Activated CD8-positive, alpha-beta memory T cell treated with anti-CD3 and anti-CD28 coated beads, Interleukin-2, amount 50 U/mL, for 4 hours (primary cell): ENCODE measurements at places on chromosomes 3 and 15.

GRCh38 chr3:132784502-132785025, 62.4 kb upstream of the NPHP3 start:
- DNase-seq: no peak

GRCh38 chr3:12352755-12353154, 63.9 kb downstream of the PPARG start:
- DNase-seq: no peak

- no peak for DNase-seq
Measured at GRCh38 chr15:42149493-42150218, 6.8 kb downstream of the PLA2G4F start.

GRCh38 chr15:101599091-101599490, 53.1 kb downstream of the TM2D3 start:
- no peak for DNase-seq

- DNase-seq: no peak
Measured at GRCh38 chr15:89332446-89332845, 2.2 kb downstream of the POLG start.

DNA sequence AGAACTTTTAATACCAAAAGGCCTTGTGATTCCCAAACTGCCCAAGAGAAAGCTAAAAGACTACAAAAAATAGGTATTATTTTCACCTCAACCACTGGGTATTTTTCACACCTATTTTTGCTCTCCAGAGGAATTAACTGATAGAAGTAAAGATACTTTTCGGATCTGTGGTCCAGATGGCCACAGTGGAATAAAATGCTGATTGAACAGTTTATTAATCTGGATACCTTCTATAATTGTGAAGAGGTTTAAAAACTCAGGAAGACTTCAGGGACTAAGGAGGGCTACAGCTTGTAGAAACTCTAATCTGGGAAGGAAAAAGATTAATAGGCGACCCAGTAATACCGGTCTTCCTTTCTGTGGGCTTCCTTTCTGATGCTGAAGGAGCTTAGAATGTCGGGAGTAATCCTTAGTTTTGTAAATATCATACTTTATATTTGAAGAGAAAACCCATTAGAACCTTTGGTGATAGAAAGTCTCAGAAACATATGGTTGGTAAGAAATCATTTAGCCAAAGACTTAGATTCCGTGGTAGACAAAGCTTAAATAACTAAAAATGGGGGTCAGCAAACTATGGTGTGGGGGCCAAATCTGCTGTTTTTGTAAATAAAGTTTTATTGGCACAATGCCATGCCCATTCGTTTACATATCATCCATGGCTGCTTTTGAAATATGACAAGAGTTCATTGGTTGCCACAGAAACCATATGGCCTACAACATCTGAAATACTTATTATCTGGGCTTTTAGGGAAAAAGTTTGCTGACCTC, 47.8 kb downstream of the TTC23 start:
- no peak for DNase-seq

DNA sequence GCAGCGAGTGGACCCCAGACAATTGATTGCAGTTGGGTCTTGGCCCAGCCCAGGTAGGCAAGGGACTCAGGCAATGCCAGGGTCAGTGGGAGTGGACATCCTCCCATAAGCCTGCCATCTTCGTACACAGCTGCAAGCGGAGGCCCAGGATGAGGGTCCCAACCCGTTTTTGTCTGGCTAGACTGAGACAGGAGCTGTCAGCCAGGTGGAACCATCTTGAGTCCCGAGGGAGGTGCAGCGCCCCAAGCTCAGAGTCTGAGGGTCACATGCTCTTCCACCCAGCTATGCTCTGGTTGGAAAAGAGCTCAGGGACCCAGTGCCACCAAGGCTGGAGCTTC, 22.6 kb upstream of the IP6K2 start:
- no peak for DNase-seq

DNA sequence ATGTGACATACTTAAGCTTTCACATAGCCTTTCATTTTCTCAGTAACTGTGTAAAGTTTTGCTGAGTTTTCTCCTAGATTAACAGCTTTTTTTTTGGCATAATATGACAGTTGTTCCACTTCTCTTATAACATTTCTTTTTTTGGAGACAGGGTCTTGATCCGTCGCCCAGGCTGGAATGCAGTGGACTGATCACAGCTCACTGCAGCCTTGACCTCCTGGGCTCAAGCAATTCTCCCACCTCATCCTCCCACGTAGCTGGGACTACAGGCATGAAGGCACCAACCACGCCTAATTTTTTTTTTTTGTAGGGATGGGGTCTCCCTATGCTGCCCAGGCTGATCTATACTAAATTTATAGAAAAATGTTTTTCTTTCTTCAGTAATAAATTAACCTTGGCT, 30.1 kb downstream of the DLG1 start:
- no peak for DNase-seq

GRCh38 chr15:29612096-29612495, 210.2 kb downstream of the TJP1 start:
- DNase-seq: no peak

DNA sequence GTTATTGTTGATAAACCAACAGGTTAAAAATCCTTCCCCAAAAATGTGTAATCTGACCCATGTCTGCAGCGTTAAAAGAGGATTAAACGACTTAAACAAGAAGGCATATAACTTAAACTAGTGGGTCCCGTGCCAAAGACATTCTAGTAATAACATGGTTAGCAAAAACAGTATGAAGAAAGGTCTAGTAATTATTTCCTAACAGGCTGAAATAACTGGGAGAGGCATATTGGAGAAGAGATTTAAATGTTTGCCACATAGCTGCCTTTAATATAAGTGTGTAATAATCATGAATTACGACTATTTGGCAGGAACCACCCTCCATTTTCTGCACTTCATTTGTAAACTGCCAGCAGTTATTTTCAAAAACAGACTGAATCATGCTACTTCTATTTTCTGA, 67.7 kb upstream of the CSPG5 start:
- no peak for DNase-seq

- DNase-seq: no peak
Measured at GRCh38 chr3:81302045-81302444, 459.4 kb downstream of the GBE1 start.

DNA sequence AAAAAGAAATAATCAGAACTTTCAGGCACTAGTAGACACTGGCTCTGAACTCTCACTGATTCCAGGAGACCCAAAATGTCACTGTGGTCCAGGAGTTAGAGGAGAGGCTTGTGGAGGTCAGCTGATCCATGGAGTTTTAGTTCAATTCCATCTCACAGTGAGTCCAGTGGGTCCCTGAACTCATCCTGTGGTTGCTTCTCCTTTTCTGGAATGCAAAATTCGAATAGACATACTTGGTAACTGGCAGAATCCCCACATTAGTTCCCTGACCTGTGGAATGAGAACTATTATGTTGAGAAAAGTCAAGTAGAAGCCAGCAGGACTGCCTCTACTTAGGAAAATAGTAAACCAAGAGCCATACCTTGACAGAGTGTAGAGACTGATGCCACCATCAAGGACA, 87.3 kb upstream of the OXTR start:
- DNase-seq: no peak

DNA sequence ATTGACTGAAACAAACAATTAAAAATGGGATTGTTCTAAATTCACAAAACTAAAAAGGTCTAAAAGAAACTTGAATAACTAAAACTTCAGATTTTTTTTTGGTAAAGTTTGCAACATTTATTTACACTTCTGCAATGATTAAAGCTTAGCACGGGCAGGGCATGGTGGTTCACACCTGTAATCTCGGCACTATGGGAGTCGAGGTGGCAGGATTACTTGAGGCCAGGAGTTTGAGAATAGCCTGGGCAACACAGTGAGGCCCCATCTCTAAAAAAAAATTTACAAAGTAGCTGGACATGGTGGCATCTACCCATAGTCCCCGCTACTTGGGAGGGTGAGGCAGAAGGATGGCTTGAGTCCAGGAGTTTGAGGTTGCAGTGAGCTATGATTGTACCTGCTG, 31.6 kb downstream of the TLNRD1 start:
- no peak for DNase-seq

- DNase-seq: no peak
Measured at GRCh38 chr3:155233213-155233612, 60.3 kb downstream of the STRIT1 start.

- DNase-seq: no peak
Measured at GRCh38 chr15:52362497-52362896, 66.9 kb upstream of the MYO5C start.

- DNase-seq: no peak
Measured at GRCh38 chr3:142586803-142587406, 8.4 kb upstream of the ATR start.

DNA sequence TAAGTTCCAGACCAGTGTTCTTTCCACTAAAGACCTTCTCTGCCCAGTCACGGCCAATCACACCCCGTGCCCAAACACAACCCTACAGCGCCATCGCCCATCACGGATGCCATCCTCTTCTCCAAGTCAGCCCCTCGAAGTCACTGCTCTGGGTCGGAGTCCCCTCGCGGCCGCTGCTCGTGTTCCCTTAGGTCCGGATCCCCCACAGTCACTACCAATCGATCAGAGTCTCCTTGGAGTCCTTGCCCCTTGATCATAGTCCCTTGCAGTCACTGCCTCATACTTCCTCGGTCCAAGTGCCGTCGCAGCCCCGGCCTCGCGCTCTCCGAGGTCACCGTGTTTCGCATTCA, 461 bp downstream of the PCYT1A start:
- no peak for DNase-seq

- DNase-seq: no peak
Measured at GRCh38 chr3:12349895-12350811, 61.3 kb downstream of the PPARG start.

DNA sequence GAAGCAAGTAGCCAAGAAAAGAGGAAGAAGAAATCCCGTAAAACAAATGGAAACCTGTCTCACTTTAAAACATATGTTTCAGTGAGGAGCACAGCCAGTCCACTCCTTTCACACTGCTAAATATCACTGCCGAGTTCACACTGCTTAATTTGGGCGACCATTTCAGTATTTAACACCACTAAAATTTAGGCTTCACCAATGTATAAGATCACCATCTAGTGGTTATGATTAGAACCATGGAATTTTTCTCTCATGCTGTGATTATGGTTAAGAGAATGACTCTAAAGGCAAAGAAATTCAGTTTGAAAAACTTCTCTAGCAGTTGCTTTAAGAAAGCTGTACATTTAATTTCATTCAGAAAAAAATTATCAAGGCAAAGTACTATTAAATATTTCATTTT, 16.6 kb downstream of the SLC4A7 start:
- no peak for DNase-seq

DNA sequence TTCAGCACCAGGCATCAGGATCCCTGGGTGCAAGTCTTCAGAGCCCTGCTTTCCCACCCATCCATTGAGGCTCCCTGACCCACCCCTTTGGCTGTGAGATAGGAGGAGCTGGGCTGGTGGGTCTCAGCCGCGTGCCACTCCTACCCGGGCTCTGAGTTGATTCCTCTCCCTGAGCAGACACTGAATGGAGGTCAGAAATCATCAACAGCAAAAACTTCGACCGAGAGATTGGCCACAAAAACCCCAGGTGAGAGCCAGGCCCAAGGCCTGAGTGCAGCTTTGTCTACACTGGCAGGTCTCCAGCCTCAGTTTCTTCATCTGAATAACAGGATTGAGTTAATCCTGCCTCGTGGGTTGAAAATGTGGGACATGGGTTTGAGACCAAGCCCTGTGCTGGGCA, 7.8 kb downstream of the TMEM43 start:
- no peak for DNase-seq

- no peak for DNase-seq
Measured at GRCh38 chr3:73733746-73734145, 109.0 kb upstream of the PDZRN3 start.

- DNase-seq: no peak
Measured at GRCh38 chr3:123405021-123405420, 43.9 kb downstream of the ADCY5 start.

GRCh38 chr15:59329570-59330350, 42.9 kb downstream of the MYO1E start:
- DNase-seq: no peak

- DNase-seq: no peak
Measured at GRCh38 chr3:86379280-86379679, 611.7 kb downstream of the VGLL3 start.

DNA sequence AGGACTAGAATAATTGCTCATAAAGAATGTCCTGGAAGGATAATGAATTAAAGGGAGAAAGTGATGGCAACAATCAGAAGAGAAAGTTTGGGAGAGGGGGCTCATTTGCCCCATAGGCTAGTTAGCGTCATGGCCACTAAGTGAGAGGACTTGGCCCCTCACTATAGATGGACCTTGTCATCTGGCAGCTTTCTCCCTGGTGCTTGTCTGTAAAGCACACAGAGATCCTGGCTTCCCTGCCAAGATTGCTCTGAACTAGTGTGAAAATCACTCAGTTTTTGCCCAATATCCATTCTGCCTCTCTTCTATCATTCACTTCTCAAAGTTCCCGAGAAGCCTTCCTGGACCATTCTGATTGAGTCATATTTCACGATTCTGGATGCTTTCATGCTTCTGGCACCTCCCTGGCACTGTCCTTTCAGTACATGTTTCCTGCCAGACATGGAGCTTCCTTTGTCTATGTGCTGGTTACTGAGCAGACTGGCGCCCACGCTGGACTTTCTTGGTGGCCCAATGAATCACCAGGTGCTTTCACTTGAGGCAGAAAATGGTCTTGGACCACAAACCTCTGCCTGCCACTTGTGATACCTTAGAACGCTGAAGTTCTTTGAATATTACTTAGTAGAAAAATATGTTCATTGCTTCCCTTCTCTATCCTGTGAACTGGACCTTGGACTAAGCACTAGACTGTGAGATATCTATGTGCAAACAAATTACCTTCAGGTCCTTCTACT, 709.6 kb upstream of the CFAP20DC start:
- no peak for DNase-seq

- no peak for DNase-seq
Measured at GRCh38 chr3:23519314-23520208, 286.2 kb upstream of the UBE2E1 start.

- no peak for DNase-seq
Measured at GRCh38 chr15:60091157-60091556, 87.0 kb downstream of the FOXB1 start.

GRCh38 chr3:40994611-40995010, 204.7 kb upstream of the CTNNB1 start:
- DNase-seq: no peak

GRCh38 chr3:172270557-172271166, 177.6 kb downstream of the GHSR start:
- no peak for DNase-seq

- no peak for DNase-seq
Measured at GRCh38 chr3:135082706-135083105, 287.6 kb downstream of the EPHB1 start.

GRCh38 chr3:170564664-170565063, 21.2 kb downstream of the SLC7A14 start:
- DNase-seq: no peak

- DNase-seq: no peak
Measured at GRCh38 chr3:60246361-60246760, 1004.9 kb downstream of the FHIT start.

- DNase-seq: no peak
Measured at GRCh38 chr3:127803619-127804018, 18.7 kb downstream of the MGLL start.
